CD4-positive, alpha-beta T cell treated with Interleukin-21 for 1 hour (primary cell): ENCODE measurements at places on chromosomes 2 and 18.
A peak's percentile ranks its signal among the peaks of the same experiment; 100 is the strongest.

DNA sequence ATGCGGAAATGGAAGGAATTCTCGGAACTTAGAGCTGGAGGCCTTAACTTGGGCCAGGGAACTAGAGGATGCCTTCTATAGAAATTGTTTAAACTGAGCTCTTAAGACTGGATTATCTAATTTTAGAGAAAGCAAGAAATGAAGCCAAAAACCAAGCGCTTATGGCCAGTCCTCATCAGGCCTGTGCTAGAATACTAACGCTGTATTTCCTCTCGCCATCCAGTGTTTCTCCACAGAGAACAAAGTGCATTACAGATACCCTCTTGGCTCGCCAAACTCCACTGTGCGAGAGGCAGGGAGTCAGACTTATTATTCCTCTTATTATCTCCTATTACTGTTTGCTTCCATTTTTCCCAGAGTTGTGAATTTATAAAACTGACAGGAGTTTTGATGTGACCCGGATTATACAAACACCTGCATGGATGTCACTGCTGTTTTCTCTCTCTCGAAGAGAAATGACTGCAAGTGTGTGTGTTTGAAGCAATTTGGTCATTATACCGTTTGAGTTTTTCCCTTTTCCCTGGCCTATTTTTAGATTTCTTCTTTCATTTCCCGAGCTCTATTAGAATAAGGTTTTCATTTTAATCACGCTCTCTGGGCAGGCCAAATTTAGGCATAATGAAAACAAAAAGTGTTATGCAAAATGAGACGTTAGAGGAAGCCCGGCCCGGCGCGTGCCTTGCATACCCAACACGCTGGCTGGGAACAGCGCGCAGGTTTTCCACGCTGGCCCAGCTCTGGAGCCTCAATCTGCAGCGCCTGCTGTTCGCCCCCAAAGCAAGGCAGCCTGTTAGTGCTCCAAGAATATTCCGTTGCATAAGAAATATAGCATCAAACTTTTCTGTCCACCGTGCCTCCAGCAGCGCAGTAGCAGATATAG is 103.3 kb downstream of the ALK start:
- DNase-seq = no peak

GRCh38 chr2:228615496-228615895 is 434.0 kb upstream of the SPHKAP start:
- no peak for DNase-seq

DNA sequence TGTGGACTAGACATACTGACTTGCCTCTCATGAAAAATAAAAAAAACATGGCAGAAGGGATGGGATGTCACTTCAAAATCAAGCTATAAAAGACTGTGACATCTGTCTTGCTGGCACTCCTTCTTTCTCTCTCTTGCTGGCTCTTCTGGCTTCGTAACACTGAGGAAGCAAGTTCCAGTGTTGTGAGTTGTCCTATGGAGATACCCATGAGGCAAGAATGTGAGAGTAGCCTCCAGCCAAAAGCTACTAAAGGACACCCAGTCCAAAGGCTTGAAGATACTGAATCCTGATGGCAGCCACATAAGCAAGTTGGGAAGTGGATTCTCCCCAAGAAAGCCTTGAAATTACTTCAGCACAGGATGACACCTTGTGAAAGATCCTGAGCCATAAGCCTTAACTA is 376.1 kb upstream of the TMEFF2 start:
- DNase-seq = no peak

DNA sequence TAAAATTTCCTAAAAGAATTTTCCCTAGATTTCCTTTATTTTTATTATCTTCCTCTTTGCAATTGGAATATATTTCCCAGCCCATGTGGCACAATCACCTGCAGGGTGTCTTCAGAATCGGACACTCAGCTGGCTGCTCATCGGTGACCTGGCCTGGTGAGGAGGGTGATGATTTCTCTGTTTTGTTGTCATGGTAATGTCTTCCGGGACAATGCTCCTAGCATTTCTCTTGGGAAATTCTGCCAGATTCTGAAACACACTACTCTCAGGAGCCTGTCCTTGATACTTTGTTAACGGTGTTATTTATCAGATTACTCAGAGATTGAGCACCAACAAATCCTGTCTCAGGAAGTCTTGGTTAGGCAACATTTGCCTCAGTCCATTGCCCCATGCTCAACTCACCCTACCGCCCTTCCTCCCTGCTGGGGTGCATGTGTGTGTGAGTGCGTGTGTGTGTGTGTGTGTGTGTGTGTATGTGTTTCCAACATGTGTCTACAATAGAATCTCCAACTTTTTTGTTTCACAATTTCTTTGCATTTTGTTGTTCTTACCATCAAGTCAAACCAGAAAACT is 70.3 kb downstream of the MYT1L start:
- DNase-seq = no peak

DNA sequence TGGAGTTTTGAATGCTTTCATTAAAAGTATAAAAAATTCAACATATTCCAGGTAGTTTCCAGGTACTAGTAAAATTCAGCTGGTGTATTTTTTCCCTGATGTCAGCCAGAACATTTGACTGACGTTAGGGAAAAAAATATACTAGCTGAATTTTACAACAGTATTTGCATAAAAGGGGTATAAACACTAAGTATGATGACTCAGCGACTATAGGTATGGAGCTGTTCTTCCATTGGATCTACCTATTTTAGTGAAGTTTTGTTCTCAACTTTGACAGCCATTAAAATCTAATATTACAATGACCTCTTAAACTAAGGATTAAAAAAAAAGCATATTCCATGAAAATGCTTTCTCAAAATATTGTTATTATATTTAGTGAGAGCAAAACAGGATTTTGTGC is 155.9 kb downstream of the FSHR start:
- DNase-seq = no peak

- no peak for DNase-seq
Observed at GRCh38 chr2:67642046-67642382, 244.9 kb downstream of the ETAA1 start.

DNA sequence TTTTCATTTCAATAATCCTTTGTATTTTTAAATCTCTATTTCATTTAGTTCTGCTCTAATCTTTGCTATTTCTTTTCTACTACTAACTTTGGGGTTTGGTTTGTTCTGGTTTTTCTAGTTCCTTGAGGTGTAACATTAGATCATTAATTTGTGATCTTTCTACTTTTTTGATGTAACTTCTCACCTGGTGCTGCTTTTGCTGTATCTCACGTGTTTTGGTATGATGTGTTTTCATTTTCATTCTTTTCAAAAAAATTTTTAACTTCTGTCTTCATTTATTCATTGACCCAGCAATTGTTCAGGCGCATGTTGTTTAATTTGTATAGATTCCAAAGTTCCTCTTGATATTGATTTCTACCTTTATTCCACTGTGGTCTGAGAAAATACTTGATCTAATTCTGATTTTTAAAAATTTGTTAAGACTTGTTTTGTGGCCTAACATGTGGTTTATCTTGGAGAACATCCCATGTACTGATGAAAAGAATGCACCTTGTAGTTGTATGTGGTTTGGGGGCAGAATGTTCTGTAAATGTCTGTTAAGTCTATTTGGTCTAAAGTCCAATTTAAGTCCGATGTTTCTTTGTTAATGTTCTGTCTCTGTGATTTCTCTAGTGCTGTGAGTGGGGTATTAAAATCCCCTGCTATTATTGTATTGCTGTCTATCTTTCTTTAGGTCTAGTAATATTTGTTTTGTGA is 17.3 kb upstream of the MALT1 start:
- DNase-seq = no peak

DNA sequence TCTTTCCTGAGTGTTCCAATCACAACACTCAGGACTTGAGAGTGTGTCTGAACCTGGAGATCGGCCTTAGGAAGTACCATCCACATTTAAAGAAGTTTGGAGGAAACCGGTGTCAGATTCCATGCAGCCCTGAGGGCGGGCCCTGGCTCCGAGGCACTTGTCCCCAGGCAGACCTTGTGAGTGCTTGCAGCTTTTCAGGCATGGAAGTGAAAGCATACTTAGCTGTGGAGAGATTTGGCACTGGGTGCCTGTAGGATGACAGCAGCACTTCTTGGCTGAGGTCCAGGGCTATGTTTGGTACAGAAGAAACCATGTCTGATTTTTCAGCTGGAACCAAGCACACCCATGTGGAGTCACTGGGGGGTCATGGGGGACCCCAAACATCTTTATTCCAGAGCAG is 230.8 kb downstream of the SEPTIN10 start:
- no peak for DNase-seq

- no peak for DNase-seq
Observed at GRCh38 chr2:31249009-31249690, 15.2 kb downstream of the EHD3 start.

DNA sequence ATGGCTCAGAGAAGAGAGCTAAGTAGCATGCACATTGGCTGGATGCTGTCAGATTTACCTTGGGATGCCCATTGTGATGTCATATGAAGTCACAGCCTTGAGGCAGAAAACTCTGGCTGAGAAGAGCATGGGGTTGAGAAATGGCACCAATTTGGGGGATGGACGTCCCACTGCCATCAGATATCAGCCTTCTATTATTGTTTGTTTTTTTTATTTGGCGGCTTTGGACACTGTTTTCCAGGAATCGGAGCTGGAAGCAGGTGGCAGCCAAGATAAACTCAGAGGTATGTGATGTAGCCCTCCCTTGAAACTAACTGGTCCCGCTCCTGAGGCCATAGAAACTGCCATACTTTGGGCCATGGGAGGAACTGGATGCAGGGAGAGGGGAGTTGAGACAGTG is 40.6 kb downstream of the GCKR start:
- no peak for DNase-seq

DNA sequence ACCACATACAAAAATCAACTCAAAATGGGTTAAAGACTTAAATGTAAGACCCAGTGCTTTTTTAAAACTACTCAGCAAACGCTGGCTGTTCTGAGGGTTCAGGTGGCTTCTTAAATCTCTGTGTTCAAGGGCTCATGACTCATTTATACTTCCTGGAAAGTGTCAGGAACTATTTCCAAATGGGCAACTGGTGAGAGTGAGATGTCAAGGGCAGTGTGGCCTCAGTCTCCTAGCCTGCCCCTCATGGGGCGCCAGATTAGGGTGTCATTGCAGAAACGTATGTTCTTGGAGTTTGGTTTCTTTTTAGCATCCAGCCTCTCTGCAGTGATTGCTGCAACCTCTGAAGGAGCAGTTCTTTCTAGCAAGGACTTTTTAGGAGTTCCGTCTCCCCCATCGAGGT is 485.4 kb downstream of the TNS1 start:
- DNase-seq = no peak

DNA sequence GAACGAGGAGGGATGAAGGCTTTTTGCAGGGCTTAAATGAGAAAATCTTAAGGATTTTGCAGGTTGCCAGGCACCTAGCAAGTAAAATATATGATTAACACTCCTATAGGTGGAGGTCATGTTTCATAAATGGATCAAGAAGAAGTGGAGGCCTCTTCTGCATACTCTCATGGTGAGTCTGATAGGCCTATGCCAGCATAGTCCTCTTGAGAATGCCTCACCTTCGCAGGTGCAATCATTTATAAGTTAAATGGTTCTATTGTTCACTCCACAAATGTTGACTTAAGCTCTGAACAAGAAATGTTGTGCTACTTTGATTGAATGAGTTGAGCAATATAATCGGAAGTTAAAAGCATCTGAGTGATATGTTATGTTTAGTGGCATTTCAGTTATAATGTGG is 12.1 kb downstream of the LRRTM1 start:
- no peak for DNase-seq

GRCh38 chr2:85580206-85580605 is 2.8 kb downstream of the VAMP8 start:
- DNase-seq = no peak

DNA sequence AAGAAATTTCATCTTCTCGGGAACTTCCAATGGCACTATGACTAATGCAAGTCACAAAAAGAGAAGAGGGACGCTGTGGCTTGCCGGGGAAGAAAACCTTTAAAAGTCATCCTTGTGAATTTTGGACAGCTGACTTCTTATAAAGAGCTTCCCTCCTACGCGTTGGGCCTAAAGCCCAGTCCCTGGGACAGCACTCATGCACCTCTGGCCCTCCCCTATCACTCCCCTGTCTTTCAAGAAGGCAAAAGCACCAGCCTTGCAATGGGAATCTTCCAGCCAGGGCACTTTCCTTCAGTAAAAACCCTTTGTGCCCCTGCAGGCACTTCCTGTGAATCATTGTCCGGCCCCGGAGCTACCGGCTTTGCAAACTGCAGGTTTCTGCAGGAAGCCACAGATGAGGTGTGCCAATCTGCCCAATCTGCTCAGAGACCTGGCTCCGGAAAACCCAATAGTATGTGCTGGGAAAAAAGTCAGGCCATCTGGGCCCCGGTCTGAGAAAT is 7.1 kb downstream of the MREG start:
- peak; percentile 37 for DNase-seq

GRCh38 chr2:70827388-70827787 is 7.0 kb upstream of the CLEC4F start:
- no peak for DNase-seq

- DNase-seq = no peak
Observed at GRCh38 chr2:113888641-113889470, 1.0 kb upstream of the ACTR3 start.

DNA sequence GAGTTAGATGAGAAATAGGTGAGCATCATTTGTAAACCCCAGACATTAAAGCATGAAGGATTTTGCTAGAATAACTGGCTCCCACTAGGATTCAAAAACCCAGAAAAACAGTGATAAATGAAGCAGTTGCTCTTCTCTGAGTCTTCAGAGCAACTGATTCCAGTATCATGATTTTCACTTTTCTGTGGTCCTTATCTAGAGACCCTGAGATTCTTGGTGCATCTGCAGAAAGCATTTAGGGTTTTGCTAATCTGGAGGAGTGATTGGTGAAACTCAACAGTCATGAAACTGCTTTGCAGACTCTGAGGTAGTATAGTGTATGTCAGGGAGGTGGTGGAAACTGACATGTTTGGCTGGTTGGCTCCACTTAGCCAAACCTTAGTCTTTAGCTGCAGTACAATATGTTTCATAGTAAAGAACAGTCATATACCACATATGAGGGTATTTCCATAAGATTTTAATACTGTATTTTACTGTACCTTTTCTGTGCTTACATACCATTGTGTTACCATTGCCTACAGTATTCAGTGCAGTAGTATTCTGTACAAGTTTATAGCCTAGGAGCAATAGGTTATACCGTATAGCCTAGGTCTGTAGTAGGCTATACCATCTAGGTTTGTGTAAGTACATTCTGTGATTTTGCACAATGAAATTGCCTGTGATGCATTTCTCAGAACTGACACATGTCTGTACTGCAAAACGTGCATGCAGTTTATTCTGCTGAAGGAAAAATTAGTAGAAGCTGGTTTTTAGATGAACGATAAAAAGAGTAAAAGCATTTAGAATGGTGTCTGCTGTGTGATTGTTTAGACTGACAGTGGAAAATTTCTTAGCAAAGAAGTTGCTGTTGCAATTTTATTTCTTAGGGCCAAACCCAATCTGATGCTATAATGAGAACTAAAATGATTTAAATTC is 23.8 kb downstream of the EML4 start:
- no peak for DNase-seq

DNA sequence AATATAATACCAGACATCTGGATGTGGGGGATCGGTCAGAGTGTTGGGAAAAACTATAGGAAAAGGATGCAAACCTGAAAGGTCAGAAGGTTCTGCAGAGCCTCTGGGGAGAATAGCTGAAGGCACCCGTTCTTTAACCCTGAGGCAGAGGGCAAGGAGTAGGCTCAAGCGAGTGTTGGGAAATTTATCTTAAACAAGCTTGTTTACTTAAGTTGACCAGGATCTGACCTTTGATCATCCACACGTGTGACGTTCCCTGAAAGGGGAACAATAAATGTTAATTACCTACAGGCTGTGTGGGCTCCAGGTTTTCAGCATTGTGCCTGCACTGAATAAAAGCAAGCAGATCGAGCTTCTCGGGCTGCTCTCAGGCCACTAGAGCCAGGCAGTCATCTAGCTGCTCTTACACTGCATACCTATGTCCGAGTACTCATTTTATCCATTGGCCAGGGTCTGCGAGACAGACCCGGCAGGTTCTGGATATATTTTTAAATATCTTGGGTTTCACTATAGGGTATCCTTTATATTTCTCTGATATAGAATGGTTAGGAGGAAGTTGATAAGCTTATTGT is 400.6 kb upstream of the CHST9 start:
- no peak for DNase-seq
